Glutamatergic neuron (in vitro differentiated cells): ENCODE measurements at places on chromosomes 12 and 14. TPM values are rescaled to one million over a fixed set of nuclear protein-coding genes. Genes with fewer than 3 reads are reported as not detected.

The RIC8B gene
- total RNA-seq = 21.3 TPM

The NR1H4 gene
- not detected for total RNA-seq

- peak; percentile 61 for DNase-seq
These were observed 745 bp downstream of the CAND1 start for GRCh38 chr12:67269633-67270573.

The NRXN3 gene
- 1.2 TPM for total RNA-seq

The TTC6 gene
- 0.44 TPM for total RNA-seq

DNA sequence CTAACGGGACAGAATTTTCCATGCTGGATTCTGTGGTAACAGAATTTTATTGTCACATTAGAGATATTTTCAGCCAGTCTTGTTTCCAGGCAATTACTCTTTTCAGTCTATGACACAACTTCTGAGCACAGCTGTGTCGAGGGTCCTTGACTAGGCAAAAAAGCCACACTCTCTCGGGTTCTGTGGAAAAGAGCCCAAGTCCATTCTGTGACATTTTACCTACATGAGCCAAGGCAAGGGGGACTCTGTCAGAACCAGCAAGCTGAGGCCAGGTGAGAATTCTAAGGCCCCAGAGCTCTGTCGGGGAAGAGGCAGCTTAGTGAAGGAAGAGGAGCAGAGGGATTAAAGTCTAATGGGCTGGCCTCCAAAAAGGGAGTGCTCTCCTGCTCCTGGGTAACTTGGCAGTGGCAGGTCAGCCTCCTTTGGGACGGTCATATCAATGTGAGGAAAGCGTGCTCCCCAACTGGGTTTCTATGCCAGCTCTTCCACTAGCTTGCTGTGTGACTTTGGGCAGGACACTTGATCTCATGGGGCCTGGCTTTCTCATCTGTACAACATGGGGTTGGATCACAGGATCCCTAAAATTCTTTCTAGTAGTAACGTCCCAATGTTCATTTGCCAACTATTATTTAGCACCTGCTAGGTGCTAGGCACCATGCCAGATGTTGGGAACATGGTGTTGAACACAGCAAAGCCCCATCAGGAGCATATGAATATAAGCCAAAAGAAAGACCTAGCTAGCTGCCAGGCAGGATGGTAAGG is 16.0 kb upstream of the RIC8B start:
- DNase-seq = no peak

GRCh38 chr12:100504804-100505203 is 31.1 kb downstream of the NR1H4 start:
- no peak for DNase-seq

- no peak for DNase-seq
These were observed 71.7 kb downstream of the NOVA1 start for GRCh38 chr14:26526137-26526536.
